Stimulated activated CD4-positive, alpha-beta T cell treated with anti-CD3 and anti-CD28 coated beads, Interleukin-4, amount 100 ng/mL, for 24 hours (primary cell): ENCODE measurements at places on chromosomes 11 and 22.

- DNase-seq = no peak
These were observed 17.5 kb downstream of the JAM3 start for GRCh38 chr11:134086376-134086775.

DNA sequence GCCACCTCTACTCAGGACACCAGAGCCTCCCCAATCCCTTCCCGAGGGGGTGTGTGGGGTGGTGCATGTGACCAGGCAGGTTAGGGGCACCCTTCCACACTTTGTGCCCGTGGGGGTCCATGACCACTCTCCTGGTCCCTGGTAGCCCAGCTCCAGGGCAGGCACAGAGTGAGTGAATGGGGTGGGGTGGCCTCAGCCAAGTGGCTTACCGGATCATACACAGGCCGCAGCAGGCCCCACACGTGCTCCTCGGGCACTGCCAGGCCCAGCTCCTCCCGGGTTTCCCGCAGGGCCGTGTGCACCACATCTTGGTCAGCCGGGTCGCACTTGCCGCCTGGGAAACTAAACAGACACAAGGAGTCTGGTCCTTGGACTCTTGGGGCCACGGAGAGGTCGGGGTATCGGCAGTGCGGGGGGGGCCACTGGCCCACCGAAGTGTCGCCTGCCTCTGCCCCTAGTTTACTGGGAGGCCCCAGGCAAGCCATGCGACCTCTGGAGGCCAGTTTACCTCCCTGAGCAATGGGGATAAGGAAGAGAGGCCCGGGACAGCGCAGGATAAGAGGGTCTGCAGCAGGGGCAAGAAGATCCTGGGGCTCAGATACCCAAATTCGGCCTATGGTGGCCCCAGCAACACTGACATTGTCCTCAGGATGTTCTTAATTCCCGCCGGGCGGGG is 889 bp downstream of the NUDT8 start:
- DNase-seq = no peak

GRCh38 chr11:95140397-95141033 is 50.9 kb downstream of the ENDOD1 start:
- DNase-seq = no peak

GRCh38 chr11:19316434-19316833 is 75.7 kb upstream of the E2F8 start:
- DNase-seq = no peak

GRCh38 chr11:134207538-134208239 is 16.1 kb downstream of the NCAPD3 start:
- DNase-seq = peak; percentile 65

DNA sequence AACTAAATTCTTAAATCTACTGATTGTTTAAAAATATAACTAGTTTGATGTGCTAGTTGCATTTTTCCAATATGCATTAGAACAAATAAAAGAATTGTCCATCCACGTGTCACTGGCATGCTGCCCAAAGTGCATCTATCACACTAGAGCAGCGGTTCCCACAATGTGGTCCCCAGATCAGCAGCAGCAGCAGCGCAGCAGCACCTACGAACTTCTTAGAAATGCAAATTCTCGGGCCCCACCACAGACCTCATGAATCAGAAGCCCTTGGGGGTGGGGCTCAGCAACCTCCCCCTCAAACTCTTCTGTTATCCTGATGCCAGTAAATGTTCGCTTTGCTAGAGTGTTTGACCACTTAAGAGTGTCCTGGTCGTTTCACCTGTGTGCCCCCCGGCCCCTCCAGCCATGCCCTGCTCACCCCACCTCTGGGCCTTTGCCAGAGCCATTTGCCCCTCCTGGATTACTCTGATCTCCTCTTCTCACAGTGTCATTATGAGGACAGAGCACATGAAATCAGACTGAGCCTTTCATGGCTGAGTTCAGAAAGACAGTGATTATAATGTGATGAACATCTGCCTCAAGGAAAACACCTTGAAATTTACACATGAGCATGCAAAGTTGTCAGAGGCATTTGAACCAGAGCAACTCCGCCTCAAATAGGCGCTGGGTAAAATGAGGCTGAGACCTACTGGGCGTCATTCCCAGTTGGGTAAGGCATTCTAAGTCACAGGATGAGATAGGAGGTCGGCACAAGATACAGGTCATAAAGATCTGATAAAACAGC is 12.6 kb upstream of the VSIG10L2 start:
- no peak for DNase-seq

GRCh38 chr11:24206030-24206429 is 290.8 kb upstream of the LUZP2 start:
- no peak for DNase-seq

- no peak for DNase-seq
These were observed at the start of gene SMIM45 for GRCh38 chr22:41951898-41952474. SMIM45 (plus strand) TSS chr22:41952150.

GRCh38 chr11:100777103-100777502 is 90.0 kb downstream of the ARHGAP42 start:
- DNase-seq = no peak

- DNase-seq = no peak
These were observed 12.2 kb upstream of the SERPING1 start for GRCh38 chr11:57585301-57585700.

DNA sequence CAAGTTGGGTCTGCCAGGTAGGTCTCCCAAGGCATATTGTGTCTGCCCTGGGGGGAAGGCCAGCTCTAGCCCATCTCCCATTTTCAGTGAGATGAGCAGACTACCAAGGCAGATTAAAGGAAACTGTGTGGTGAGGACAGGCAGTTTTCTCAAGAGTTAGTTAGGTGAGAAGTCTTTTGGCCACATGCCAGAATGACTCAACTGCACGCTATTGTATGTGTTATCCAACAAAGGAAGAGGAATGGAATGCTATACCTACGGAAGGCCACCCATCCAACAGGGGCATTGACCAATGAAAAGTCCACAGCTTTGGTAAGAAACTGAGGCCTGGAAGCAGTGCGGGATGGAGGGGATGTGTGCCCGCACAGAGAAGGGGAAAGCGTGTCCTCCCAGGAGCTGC is 941.7 kb downstream of the NTM start:
- no peak for DNase-seq

GRCh38 chr11:118918686-118919280 is 6.9 kb downstream of the BCL9L start:
- no peak for DNase-seq

- DNase-seq = no peak
These were observed 78.3 kb upstream of the RASSF10 start for GRCh38 chr11:12930850-12931249.

DNA sequence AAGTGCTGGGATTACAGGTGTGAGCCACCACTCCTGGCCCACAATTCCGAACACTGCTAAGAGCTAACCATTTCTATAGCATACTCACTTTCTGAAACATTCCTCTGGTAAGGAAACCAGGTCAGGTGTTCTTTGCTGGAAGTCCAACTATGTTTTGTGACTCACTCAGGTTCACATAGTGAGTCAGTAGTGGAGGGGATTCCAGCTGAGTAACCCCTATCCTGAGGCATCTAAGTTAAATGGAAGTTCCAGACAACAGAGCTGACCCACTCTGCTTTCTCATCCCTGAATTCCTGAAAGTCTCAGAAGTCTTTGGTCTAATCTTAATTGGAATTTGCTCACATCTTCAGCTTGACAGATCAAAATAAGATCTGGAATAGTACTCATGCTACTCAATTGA is 3.0 kb upstream of the CHRNA10 start:
- DNase-seq = no peak

DNA sequence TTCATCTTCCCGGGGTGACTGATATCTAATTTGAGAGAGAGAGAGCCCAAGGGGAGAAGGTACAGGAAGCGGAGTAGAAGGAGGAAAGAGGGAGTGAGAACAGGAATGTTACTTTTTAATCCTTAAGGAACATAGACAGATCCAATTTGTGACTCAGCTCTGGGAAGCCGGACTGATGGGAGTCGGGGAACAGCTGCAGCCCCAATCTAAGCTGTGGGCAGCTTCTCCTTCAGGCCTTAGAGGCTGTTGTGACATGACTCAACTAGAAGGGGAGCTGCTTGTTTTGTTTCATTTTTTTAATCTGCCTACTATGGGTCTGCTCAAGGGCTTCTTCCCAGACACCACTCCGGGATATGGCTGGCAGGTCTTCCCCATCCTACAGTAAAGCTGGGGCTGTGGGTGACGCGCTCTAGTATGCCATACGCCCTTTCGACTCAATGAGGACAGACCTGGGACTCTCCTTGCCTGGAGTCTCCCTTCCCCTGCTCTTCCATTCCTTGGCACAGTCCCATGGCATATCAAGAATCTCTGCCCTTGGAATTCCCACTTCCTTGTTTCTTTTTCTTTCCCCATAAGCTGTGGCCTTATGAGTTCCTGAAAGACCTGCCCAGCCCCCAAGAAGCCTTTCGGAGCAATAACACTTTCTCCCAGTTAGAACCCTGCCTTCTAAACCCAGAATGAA is 103.3 kb upstream of the AKIP1 start:
- DNase-seq = no peak

- DNase-seq = no peak
These were observed 21.2 kb downstream of the MOV10L1 start for GRCh38 chr22:50111056-50111455.

GRCh38 chr22:48828688-48829087 is 999.0 kb downstream of the BRD1 start:
- DNase-seq = no peak
